Aorta (tissue), 5 donors: ENCODE measurements at places on chromosomes 6 and 20.
A peak's percentile ranks its signal among the peaks of the same experiment; 100 is the strongest.

DNA sequence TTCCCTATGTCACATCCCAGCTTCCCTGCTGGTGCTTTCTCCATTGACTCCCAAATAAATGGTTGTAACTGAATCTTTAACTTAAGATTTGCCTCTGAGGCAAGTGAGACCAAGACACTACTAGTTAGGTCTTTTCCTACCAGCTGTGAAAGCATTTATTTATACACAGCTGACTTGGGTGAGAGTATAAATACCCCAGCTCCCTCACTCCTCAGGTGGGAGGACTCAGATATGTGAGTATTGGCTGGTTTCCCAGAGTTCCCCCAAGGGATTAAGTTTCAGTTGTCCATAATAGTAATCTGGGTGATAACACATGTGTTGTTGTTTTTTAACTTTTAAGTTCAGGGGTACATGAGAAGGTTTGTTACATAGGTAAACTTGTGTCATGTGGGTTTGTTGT is 49.8 kb downstream of the CFAP61 start:
- no peak for DNase-seq
- no peaks in the 10 kb centered on the region for H3K4me1 ChIP-seq
- H3K27me3 ChIP-seq, result no peaks in the 10 kb centered on the region
- H3K27ac ChIP-seq, result no peak overlapping the region
- no peaks in the 10 kb centered on the region for H3K36me3 ChIP-seq

- no peak overlapping the region for H3K4me3 ChIP-seq
- DNase-seq, result peak; percentile 89
- H3K27me3 ChIP-seq, result no peaks in the 10 kb centered on the region
- H3K4me1 ChIP-seq, result no peaks in the 10 kb centered on the region
- H3K27ac ChIP-seq, result peak overlapping the region; percentile 16
Observed at GRCh38 chr6:33320315-33321181, 3.0 kb upstream of the ZBTB22 start.

DNA sequence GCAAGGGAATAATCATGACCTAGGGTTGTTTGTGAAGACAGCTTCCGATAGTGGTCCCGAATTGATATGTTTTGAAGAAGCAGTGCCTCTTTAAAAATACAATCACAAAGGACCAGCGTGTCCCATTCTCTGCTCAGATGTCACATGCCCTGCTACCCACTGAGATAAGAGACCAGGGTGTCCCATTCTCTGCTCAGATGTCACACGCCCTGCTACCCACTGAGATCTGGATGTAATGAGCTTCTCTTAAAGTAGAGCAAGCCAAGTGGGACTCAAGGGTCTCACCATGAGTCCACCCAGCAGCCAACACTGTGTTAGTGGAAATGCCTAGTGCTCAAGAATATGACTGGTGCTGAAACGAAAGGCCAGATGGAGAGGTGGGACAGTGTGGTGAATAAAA is 22.2 kb downstream of the RIN2 start:
- H3K36me3 ChIP-seq, result no peaks in the 10 kb centered on the region
- H3K4me3 ChIP-seq, result no peak overlapping the region
- peaks cover 3% of the 10 kb centered on the region for H3K4me1 ChIP-seq
- no peaks in the 10 kb centered on the region for H3K27me3 ChIP-seq
- H3K27ac ChIP-seq, result no peak overlapping the region

DNA sequence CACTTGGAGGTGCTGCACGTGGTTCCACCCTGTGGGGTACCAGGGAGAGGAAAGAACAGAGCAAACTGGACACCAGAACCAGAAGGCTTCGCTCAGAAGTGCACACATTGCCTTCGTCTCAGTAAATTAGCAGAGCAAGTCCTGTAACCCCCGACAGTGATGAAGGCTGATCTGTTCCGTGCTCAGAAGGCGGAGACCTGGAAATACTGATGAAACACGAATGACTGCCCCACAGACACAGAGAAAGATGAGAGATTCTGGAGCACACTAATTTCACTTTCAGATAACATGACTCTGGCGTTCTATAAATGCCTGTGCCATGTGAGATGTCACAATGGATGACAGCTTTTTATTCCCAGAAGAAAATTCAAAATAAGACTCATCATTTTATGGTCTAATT is 44.2 kb upstream of the CCR6 start:
- DNase-seq, result no peak
- H3K4me3 ChIP-seq, result no peak overlapping the region
- H3K27ac ChIP-seq, result no peak overlapping the region
- no peaks in the 10 kb centered on the region for H3K36me3 ChIP-seq
- H3K4me1 ChIP-seq, result no peaks in the 10 kb centered on the region
- no peaks in the 10 kb centered on the region for H3K27me3 ChIP-seq

DNA sequence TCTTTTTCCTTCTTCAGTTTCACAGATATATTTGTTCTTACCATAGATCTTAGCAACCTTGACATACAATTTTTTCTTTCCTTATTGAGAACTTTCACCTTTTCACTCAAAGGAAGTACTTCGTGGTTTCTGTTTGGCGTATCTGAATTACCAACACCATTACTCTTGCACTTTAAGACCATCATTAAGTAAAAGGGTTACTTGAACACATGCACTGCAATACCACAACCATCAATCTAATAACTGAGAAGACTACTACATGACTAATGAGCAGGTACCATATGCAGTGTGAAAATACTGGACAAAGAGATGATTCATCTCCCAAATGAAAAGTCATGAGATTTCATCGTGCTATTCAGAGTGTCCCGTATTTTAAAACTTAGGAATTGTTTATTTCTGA is 21.7 kb upstream of the SENP6 start:
- H3K27ac ChIP-seq, result no peak overlapping the region
- H3K4me3 ChIP-seq, result no peak overlapping the region
- H3K27me3 ChIP-seq, result no peaks in the 10 kb centered on the region

GRCh38 chr6:48098923-48099322 is 12.1 kb downstream of the PTCHD4 start:
- H3K4me3 ChIP-seq, result no peak overlapping the region
- no peaks in the 10 kb centered on the region for H3K4me1 ChIP-seq
- no peak overlapping the region for H3K27ac ChIP-seq
- DNase-seq, result no peak

DNA sequence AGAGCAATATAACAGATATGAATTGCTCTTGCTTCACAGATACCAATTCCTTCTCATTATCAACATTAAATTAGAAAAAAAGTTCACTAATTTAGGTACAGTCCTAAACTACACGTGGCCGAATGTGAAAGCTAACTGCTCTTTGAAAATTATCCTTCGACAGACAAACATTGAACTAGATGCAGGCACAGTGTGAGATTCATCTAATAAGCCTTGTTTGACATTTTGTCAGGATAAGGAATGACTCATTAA is 1.1 kb downstream of the FAM184A start:
- H3K36me3 ChIP-seq, result no peaks in the 10 kb centered on the region
- H3K27ac ChIP-seq, result no peak overlapping the region
- H3K4me3 ChIP-seq, result no peak overlapping the region
- H3K27me3 ChIP-seq, result no peaks in the 10 kb centered on the region
- no peak for DNase-seq

GRCh38 chr6:109872968-109873545 is 105.1 kb upstream of the GPR6 start:
- no peak overlapping the region for H3K27ac ChIP-seq
- H3K36me3 ChIP-seq, result no peaks in the 10 kb centered on the region
- DNase-seq, result no peak
- no peaks in the 10 kb centered on the region for H3K4me1 ChIP-seq

DNA sequence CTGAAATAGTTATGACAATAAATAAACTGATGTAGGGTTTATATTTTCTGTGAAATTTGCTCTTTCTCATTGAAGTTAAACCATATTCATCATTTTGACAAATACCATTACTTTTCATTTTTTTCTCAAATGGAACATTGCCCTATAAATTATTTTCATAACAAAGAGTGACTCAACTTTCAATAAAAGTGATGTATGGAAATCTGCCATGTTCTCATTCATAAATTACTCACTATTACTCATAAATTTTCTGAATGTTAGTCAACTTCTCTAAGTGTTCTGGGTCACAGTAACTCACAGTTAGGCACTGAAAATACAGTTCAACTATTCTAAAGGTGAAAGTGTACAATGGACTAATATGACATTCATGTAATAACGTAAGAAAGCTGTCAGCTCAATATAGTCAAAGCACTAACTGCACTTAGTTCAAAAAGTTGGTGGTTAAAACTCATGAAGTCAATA is 19.0 kb upstream of the STX11 start:
- no peak overlapping the region for H3K27ac ChIP-seq
- no peaks in the 10 kb centered on the region for H3K27me3 ChIP-seq
- no peaks in the 10 kb centered on the region for H3K36me3 ChIP-seq
- DNase-seq, result no peak

DNA sequence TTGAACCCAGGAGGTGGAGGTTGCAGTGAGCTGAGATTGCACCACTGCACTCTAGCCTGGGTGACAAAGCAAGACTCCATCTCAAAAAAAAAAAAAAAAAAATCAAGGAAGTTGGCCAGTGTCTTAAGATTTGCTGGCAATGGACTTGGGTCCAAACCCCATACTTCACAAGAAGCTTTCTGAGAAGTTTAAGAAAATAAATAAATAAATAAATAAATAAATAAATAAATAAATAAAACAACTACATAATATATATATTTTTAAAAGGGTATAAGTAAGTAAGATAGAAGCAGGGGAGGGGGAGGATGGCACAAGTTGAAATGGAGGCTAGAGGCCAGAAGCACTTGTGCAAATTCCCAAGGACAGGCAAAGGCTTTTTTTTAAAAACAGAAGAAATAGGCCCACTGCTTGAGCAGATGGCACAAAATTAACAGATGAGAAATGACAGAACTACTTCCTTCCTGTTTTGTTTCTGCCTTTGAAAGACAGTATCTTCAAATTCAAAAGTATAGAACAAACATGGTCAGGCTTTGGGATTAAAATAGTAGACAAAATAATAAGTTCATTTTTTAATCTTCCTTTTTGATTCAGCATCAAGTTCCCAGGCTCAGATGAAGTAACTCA is 287.7 kb downstream of the ALDH8A1 start:
- H3K36me3 ChIP-seq, result no peaks in the 10 kb centered on the region
- H3K27ac ChIP-seq, result no peak overlapping the region
- H3K27me3 ChIP-seq, result no peaks in the 10 kb centered on the region
- DNase-seq, result no peak
- H3K4me3 ChIP-seq, result no peak overlapping the region
